ENCODE measurements at places on chromosomes 12 and 14. TPM values are rescaled to one million over a fixed set of nuclear protein-coding genes. Genes with fewer than 3 reads are reported as not detected.

TRHDE gene
- total RNA-seq = 0.05 TPM

GPRC5A gene
- total RNA-seq = 53.5 TPM

KDM5A gene
- total RNA-seq = 17.8 TPM

TAS2R13 gene
- total RNA-seq = 0.36 TPM

PRH1 gene
- 0.57 TPM for total RNA-seq

RFLNA gene
- not detected for total RNA-seq

JAG2 gene
- total RNA-seq = 9.8 TPM

FIGNL2 gene
- 0.29 TPM for total RNA-seq

ZNF891 gene
- total RNA-seq = 0.86 TPM

GPD1 gene
- total RNA-seq = 0.29 TPM

SRSF5 gene
- total RNA-seq = 108 TPM

CISTR gene
- total RNA-seq = not detected

RASSF8 gene
- total RNA-seq = 19.7 TPM

SERPINA10 gene
- not detected for total RNA-seq

KCNA1 gene
- not detected for total RNA-seq

PRR4 gene
- not detected for total RNA-seq

Data from A172 (cell line).